ENCODE measurements at places on chromosomes 2 and 18. TPM values are rescaled to one million over a fixed set of nuclear protein-coding genes. Genes with fewer than 3 reads are reported as not detected.

Gene SERPINB3
- 0.96 TPM for total RNA-seq

DNA sequence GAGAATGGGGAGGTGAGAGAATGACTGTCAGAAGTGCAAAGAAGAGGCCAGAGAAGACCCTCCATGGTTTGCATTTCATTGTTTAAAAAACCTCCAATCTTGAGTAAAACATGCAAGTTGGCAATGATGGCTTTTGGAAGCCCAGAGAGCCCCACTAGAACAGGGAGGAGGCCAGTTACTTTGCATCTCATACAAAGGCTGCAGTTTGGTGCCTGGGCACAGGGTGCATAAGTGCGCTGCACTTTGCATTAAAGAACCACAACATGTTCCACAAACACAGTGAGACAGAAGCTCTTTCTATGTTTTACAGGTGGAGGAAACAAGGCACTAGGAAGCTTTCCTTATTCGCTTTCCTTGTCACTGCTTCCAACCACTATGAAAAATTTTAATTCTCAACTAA, 25.4 kb downstream of the PSTPIP2 start:
- no peak for DNase-seq

DNA sequence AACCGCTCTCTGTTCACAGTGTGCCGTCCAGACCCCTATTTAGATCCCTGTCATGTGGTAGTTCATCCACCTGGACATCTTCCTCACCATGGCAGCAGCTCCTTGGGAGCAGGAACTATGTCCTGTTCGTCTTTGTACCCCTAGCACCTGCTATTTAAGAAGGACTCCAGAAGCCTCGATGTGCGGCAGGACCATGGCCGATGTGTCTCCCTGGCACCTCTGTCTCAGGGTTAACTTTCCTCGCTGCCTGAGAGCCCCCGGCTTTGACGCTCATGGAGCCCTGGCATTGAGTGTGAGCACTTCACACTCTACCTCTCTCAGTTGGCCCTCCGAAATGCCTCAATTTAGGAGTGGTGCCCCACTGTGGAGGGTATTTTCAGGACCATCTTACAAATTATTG, 152.0 kb downstream of the FAM210A start:
- DNase-seq = no peak

Gene DCDC2C
- total RNA-seq = 1.7 TPM

- DNase-seq = no peak
Measured at GRCh38 chr2:96325041-96325883, at the start of gene ITPRIPL1. ITPRIPL1 (plus strand) TSS chr2:96325317; CDS start chr2:96325840, 523 bp downstream.

DNA sequence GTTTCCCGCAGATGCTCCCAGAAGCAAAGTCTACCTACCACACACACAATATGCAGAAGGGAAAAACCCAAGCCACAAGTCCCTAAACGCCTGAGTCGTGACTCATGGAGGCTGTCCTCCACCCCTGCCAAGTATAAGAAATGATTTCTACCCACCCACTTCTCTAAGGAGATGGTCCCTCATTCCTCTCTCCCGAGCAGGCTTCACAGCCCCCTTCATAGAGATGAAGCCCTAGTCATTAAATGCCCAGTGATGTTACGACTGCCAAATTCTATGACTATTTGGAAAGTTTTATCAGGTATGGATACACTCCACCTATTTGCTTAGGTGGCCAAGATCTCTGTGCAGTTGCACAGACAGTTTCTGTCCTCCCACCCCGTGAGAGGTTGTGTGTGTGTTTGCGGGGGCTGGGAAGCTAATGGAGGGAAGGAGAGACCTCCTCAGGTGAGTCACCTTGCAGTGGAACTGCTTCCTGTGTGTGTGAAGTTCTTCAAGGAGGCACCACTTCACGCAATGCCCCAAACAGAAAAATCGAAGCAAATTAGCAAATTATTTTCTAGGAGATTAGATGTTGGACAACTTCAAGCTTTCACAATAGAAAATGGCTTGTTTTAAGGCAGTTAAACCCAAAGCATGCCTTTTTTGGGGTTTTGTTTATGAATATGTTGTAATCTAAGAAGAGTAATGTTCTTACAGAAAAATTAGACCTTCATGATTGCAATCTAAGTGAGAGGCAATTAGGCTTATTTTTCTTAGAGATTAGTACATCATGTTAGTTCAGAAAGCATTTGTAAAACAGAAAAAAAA, 175.2 kb downstream of the TGIF1 start:
- peak; percentile 78 for DNase-seq

Gene TEKT4
- total RNA-seq = 1.9 TPM

GRCh38 chr18:56890632-56891031, 239.5 kb downstream of the WDR7 start:
- peak; percentile 59 for DNase-seq

Gene REG1B
- 1.4 TPM for total RNA-seq

GRCh38 chr2:30702694-30703093, 104.6 kb downstream of the CAPN13 start:
- no peak for DNase-seq

Data from umbilical cord (tissue), 2 donors.